Frontal cortex (tissue), 4 donors: ENCODE measurements at places on chromosomes 6 and 20. TPM values are rescaled to one million over a fixed set of nuclear protein-coding genes. Genes with fewer than 3 reads are reported as not detected.

Gene NCR2
- total RNA-seq = not detected

Gene PDYN
- total RNA-seq = 16.3 TPM

Gene BPIFB3
- total RNA-seq = not detected

Gene B3GAT2
- total RNA-seq = 18.8 TPM

Gene SLC22A16
- total RNA-seq = not detected

Gene UST
- total RNA-seq = 39.5 TPM

DNA sequence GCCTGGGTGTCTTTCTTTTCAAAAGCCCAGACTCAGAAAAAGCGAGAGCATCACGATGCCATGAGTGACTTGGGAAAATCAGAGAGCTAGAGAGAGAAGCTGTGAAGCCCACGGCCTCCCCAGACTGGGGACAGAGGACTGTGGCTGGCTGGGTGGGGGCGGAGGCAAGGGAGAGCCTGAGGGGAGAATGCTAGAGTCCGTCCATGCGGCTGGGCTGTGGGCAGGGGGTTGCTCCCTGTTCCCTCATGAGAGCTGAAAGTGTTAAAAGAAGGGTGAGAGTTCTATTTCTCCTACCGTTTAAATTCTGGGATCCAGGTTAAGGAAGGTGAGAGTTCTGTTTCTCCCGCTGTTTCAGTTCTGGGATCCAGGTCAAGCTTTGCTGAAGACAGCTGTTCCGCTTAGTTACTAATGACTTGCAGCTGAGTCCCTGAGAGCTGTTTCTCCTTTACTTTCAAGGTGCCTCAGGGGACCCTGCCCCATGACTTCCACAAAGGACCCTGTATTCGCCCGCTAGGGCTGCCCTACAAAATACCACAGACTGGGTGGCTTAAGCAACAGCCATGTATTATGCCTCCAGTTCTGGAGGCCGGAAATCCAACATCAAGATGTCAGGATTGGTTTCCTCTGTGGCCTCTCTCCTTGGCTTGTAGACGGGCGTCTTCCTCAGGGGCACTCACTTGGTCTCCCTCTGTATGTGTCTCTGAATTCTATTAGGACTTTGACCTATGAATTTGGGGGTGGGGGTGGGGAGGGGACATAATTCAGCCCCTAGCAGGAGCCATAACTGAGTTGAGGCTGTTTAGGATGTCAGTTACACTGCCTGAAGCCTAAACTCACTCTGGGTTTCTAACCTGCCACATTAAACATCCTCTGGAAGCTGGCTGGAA lies 127.0 kb downstream of the PXDC1 start:
- DNase-seq = no peak

DNA sequence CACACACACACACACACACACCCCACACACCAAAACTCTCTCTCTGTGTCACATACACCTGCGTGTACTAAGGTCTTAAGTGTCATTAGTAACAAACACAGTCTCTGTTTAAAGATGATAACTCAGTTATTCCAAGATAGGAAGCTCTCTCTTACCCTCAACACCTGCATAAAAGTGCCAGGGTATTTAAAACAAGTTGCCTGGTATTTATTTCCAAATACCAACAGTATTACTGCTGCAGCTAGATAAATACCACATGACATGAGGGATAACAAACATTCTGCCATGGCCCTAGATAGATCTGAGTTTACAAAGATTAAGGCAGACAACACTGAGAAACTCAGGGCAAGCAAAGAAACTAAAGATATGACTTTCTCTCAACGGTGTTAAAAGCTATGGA lies 118.5 kb downstream of the SIM1 start:
- no peak for DNase-seq

DNA sequence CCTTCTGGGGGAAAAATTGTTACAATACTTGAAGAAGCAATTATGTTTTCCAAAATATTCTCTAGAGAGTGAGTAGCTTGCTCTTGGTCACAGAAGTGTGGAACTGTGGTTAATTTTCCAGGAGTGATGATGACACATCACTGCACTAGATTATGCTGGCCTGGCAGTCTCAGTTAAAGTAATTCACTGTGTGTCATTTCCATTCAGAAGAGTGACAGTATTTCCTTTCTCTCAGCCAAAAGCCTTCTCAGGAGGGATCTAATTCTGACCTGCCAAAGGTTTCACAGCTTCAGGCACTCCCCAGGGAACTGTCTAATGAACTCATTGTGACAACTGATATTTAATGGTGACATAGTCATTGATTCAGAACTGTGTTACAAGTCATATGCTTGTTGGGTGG lies 517.5 kb downstream of the TBC1D32 start:
- DNase-seq = no peak
